ENCODE measurements at places on chromosomes 2 and 18.

- DNase-seq, result no peak
Observed at GRCh38 chr18:48202350-48203260, 206.6 kb downstream of the ZBTB7C start.

DNA sequence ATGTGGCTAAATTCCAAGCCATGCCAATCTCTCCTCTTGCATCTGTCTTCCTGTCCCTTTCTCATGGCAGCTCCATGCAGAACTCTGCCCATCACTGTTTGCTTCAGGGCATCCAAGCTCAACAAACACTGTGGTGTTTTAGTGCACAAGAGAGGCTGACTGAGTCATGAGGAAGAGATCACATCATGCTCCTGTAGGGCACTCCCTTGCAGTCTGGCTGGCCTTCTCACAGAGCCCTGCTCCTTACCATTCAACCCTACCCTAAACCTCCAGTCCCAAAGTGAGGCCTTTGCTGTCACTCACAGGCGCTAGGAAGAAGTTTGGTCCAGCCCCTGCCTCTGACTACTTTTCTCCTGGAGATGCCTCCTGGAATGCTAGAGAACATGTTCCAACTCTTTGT lies 194.0 kb downstream of the LRATD1 start:
- DNase-seq, result no peak

DNA sequence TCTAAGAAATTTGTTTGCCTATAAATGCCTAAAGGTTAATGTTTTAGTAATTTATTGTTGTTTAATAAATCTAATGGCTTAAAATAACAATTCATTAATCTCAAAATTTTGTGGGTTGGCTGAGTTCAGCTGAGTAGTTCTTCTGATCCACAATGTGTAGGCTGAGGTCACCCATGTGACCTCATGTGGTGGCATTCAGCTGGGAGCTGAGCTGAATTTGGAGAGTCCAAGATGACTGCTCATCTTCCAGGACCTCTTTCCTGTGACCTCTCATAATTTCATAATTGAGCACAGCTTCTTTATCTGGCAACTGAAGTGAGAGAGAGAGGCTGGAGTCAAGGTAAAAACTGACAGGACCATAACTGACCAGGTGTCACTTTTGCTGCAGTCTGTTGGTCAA lies 132.4 kb downstream of the TXNL1 start:
- no peak for DNase-seq

GRCh38 chr2:43839776-43840564 lies 1.2 kb downstream of the ABCG8 start:
- no peak for DNase-seq

GRCh38 chr2:242015108-242016065 lies 145.9 kb downstream of the RTP5 start:
- no peak for DNase-seq

DNA sequence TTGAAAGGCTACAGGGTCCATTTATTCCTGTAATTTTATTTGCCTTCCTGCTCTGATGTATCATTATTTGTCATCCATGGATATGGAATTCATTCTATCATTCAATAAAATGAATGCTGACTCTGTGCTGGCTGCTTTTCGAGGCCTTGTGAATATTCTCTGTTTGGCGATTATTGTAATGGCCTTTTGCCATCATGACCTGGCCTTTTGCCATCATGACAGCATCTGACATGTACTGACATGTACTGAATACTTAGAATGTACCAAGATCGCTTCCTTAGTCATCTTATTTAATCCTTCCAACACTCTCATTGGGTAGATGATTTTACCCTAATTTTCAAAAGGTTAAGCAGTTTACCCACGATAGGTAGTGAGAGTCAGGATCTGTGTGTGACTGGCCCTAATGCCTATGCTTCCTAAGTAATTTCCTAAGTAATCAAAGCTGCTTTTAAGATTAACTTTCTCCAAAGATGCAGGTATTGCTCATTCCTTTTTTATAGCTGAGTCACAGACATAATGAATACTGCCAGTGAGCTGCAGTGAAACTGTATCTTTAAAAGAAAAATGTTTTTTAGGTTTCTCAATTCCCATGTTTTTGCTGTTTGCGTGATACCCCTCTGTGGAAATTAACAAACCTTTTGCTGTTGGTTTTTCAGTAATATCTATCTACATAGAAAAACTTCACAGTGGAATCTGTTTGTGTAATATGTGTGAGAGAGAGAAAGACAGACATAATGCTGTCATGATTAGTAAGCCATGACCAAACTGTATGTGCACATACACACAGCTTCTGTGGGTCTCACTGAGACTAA lies 127.8 kb downstream of the CERS6 start:
- peak; percentile 53 for DNase-seq

DNA sequence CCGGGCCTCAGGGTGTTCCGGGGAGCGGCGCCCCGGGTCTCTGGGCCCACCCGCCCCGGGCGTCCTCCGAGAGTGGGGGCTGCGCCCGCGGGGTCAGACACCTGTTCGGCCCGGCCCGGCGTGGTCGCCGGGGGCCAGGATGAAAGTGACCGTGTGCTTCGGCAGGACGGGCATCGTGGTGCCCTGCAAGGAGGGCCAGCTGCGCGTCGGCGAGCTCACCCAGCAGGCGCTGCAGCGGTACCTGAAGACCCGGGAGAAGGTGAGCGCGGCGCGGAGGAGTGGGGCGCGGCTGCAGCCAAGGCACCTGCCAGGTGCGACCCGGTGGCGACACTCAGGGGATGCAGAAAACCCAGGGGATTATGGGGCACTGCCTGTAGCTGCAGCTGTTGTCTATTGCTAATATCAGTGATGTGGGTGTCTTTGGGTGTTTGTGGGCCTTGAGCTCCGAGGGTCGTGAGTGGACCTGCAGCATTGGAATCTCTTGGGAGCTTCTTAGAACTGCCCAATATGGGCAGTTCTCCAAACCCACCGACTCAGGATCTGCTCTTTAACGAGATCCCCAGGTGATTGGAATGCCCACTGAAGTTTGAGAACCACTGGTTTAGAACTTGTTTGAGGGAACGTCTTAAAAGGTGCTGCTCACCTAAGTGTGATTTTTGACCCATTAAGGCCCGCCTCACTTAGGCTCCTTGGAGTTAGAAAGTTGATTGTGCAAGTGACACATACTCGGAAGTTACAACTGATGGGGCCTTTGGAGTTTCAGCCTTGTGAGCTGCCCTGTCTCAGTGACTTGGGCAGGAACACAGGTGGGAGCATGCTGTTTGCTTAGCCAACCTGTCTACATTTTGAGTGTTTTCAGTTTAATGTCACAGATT lies 823 bp downstream of the PARD3B start:
- DNase-seq, result no peak

All from G401 (cell line).